ENCODE measurements at places on chromosomes 4 and X. TPM values are rescaled to one million over a fixed set of nuclear protein-coding genes. Genes with fewer than 3 reads are reported as not detected.

GRCh38 chrX:19724409-19724808 lies 163.0 kb downstream of the SH3KBP1 start:
- no peak for DNase-seq

GRCh38 chr4:78971326-78971725 lies 32.1 kb upstream of the PAQR3 start:
- no peak for DNase-seq

- no peak for DNase-seq
Observed at GRCh38 chr4:112894480-112894879, 155.0 kb upstream of the ANK2 start.

DNA sequence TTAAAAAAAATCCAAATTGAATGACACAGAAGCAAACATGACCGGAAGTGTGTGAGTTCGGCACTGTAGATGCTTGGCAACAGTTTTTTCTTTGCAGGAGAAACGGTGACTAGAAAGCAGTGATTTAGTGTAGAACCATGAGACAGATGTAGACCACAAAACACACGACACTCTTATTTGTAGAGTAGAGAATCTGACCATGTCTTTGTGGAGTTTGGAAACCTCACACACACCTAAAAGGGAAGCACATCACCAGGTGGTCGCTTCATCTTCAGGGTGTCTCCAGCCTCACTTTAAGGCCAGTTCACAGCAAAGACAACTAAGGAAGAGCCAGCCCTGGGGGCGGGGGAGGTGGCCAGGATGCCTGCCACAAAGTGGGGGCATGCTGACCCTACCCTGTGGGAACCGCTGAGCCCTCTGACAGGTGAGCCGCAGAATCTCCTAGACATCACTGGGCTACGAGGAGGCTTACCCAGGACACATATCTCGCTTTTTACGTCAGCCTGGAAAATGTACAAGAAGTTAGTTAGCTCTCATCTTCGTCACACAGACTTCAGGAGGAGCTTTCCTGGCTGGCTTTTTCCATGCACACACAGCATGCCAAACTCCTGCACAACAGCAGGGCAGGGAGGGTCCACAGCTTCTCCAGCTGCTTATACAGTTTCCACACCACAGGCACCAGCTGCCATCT lies 64.4 kb upstream of the PDLIM3 start:
- DNase-seq: no peak

DNA sequence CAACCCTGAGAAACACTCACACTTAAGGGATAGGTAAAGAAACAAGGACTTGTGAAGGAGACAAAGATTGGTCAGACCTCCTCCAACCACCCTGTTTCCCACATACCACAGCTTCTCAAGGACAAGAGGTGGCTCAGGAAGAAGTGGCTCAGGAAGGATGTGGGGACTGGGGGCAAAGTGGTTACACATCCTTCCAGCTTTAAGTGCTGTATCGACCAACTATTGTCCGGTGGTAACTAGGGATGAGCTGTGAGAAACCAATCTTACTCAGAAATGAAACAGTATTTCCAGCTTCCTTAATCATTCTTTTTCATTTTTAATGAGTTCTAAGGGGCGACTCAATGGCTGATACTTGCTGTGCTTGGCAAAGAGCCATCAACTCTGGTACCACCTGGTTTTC lies 8.5 kb upstream of the LHFPL1 start:
- DNase-seq: no peak

- DNase-seq: no peak
Observed at GRCh38 chr4:180665994-180666824, 1577.0 kb upstream of the TENM3 start.

- no peak for DNase-seq
Observed at GRCh38 chr4:34733185-34733941, 1511.0 kb downstream of the ARAP2 start.

GRCh38 chr4:27873596-27873995 lies 1013.0 kb downstream of the STIM2 start:
- no peak for DNase-seq

- no peak for DNase-seq
Observed at GRCh38 chr4:84232309-84233095, 266.6 kb downstream of the NKX6-1 start.

GRCh38 chr4:73127839-73128453 lies 58.4 kb upstream of the COX18 start:
- DNase-seq: no peak

DNA sequence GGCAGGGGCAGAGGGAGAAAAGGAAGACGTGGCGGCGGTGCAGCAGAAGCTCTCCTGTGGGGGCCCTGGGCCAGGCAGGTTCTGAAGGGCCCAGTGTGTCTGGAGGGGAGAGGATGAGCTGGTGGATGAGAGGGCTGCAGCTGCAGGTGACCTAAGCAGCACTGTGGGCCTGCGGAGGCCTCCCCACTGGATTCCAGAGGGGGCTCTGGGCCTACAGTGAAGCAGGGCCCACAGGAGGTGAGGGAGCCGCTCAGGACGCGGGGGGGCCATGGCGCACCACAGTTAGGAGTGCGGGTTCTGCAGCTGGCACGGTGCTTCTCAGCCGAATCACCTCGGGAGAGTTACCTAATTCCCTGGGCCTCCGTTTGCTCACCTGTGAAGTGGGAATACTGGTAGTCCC lies 10.5 kb downstream of the ABLIM2 start:
- no peak for DNase-seq

DNA sequence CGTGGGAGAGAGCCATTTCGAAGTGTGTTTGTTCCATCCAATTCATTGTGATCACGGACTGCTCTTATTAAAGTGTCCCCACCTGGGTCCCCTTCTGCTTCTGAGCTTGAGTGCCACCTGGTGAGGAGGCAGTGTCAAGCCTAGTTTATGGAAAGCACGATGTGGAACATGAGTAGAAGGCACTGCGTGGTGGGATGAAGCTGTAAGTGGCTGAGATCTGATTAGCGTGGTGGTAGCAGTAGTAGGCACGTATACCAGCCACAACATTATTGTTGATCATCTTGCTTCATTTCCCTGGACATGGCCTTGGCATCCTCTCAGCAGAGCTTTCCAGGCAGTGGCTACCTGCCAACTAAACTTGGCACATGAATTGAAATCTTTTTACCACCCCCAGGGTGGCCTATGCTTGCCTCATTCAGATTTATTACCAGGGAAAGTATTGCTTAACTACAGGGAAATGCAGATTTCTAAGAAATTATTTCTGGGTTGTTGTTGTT lies 46.4 kb downstream of the GPAT3 start:
- no peak for DNase-seq

- peak; percentile 81 for DNase-seq
Observed at GRCh38 chrX:9466124-9466495, 1.3 kb downstream of the TBL1X start.

DNA sequence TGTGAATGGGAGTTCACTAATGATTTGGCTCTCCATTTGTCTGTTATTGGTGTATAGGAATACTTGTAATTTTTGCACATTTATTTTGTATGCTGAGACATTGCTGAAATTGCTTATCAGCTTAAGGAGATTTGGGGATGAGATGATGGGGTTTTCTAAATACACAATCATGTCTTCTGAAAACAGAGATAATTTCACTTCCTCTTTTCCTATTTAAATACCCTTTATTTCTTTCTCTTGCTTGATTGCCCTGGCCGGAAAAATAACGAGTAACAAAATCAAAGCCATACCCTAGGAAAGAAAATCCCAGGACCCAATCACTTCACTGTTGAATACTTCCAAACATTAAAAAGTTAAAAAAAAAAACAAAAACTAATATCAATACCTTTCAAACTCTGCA lies 67.7 kb upstream of the UGT2B4 start:
- DNase-seq: no peak

GRCh38 chr4:70728091-70728490 lies 6.3 kb downstream of the RUFY3 start:
- no peak for DNase-seq

Gene HMX1
- not detected for total RNA-seq

Gene FAM47A
- not detected for total RNA-seq

Gene REELD1
- 0.22 TPM for total RNA-seq

Gene BBS12
- total RNA-seq: 3.1 TPM

Gene FAM184B
- total RNA-seq: 0.03 TPM

Gene GRPR
- 0.32 TPM for total RNA-seq

Gene ASB12
- 4.1 TPM for total RNA-seq

Gene CD99L2
- 90.8 TPM for total RNA-seq
